GM04503 (cell line): ENCODE measurements at places on chromosomes 11 and 22.

- DNase-seq = no peak
These were observed 9.3 kb upstream of the ADAMTS15 start for GRCh38 chr11:130439160-130439519.

DNA sequence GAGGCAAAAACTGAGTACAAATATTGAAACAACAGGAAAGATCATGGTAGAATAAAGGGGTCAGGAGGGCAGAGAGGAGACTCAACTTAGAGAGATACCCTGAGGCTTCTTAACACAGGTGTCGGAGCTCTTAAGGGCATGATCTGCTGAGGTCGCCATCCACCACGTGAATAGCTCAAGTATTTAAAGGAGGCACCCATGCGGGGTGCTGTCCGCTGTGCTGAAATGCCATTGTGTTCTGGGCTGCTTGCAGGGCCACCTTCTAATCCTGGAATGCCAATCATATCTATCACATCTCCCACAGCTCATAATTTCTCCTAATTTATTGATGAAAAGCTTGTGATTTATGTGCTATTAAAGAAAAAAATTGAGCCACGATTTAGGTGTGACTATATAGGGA, 90.2 kb downstream of the SEZ6L start:
- DNase-seq = no peak

DNA sequence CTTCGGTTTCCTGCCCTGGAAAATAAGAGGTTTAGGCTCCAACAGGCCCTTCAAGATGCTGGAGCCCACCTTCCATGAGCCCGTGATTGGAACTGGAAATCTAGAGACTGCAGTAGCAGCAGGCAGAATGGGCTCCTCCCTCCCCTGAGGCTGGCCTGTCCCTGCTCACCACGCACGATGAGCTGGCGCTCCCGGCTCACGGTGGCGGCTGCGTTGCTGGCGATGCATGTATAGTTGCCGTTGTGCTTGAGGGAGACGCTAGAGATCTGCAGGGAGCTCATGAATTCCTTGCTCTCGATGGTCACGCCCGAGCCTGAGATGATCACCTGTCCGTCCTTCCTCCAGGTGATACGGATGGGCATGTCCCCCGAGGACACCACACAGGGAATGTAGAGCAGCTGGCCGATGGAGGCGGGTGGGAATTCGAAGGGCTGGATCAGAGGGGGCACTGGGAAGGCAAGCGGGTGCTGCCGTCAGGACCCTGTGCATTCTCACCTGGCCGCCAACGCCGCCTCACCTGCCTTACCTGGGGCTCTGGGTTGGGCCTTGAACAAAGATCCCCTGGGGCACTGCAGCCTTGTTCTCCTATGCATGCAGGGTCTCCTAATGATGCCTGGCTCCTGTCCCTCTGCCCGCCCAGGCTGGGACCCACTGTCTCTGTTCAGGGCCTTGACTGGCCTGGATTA, 177.8 kb downstream of the CEP164 start:
- DNase-seq = no peak

- no peak for DNase-seq
These were observed 8.0 kb downstream of the DHCR7 start for GRCh38 chr11:71440021-71440755.

DNA sequence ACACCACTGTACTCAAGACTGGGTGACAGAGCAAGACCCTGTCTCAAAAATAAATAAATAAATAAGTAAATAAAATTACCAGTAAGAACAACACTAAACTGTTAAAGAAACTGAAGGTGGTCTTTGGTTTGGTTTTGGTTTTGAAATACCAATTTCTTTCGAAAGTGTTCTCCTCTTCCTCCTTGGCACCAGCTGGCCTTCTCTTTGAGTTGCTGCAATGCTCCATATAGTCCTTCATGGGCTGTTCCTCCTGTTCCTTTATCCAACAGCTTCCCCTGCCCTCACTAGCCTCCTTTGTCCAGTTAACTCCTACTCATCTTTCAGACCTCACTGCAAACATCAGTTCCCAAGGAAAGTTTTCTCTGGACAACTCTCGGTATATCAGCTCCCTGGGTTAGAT, 5.0 kb upstream of the UVRAG start:
- no peak for DNase-seq

DNA sequence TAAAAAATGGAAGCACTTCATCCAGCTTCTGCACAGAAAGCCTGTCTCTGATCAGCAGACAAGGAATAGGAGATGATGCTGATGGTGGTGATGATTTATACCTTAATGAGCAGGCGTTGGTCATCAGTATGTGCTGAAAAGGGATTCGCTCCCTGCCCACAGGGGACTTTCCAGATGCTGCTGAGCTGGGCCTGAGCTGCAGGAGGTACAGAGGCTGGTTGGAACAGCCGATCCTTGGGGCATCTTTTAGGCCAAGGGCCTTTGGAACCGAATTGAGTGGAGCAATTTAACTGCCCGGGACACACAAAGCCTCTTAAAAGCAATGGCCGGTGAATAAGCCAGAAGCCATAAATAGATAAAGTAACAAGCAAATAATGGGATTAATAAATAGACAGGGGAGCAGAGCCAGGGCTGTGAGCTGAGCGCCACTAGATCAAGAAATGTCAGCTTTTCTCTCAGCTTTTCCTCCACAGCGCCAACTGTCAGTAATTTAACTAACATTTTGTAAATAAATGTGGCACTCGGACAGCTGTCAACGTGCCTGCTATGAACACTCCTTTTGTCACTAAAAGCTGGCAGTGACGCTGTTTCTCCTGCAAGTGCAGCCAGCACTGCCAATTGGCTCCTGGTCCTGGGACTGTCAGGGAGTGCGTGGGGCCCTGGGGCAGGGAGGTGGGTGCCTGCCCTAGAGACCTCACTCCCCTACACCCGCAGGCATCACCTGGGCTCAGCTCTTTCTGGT, 562.3 kb downstream of the NTM start:
- DNase-seq = no peak

GRCh38 chr22:30626413-30626812, 9.2 kb upstream of the SLC35E4 start:
- DNase-seq = no peak

DNA sequence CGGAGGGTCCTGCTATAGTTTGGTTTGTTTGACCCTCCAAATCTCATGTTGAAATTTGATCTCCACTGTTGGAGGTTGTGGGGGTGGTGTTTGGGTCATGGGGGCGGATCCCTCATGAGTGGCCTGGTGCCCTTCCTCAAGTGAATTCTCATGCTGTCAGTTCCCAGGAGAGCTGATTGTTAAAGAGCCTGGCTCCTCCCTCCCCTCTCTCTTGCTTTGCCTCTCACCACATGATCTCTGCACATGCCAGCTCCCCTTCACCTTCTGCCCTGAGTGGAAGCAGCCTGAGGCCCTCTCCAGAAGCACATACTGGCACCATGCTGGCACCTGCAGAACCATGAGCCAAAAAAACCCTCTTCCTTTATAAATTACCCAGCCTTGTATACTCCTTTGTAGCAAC, 7.1 kb downstream of the TSPAN18 start:
- no peak for DNase-seq

GRCh38 chr11:3808861-3809623, 682 bp downstream of the PGAP2 start:
- no peak for DNase-seq

GRCh38 chr11:112759418-112759817, 201.8 kb upstream of the NCAM1 start:
- DNase-seq = no peak

DNA sequence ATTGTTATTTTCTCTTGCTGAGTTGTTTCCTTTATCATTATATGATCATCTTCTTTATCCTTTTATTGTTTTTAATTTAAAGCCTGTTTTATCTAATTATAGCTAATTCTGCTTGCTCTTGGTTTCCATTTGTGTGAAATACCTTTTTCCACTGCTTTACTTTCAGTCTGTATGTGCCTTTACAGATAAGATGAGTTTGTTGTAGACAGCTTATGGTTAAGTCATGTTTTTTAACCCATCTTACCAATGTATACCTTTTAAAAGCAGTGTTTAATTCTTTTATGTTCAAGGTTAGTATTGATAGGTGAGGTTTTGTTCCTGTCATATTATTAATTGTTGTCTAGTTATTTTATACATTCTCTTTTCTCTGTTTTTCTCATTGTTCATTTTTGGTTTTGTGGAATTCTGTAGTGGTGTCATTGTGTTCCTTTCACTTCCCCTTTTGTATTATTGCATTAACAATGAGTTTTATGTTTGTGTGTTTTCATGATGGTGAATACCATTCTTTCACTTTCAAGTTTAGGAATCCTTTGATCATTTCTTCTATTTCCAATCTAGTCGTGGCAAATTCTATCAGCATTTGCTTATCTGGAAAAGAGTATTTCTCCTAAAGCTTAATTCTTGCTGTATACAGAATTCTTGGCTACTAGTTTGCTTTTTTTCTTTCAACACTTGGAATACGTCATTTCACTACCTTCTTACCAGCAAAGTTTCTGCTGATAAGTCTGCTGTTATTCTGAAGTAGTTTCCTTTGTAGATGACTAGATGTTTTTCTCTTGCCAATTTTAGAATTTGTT, 21.8 kb downstream of the OR5AN1 start:
- DNase-seq = no peak
